Stimulated activated naive CD8-positive, alpha-beta T cell treated with anti-CD3 and anti-CD28 coated beads, Interleukin-15, amount 100 ng/mL, for 72 hours (primary cell): ENCODE measurements at places on chromosomes 7 and 10.

GRCh38 chr7:97752215-97752614 is 20.3 kb downstream of the TAC1 start:
- no peak for DNase-seq

DNA sequence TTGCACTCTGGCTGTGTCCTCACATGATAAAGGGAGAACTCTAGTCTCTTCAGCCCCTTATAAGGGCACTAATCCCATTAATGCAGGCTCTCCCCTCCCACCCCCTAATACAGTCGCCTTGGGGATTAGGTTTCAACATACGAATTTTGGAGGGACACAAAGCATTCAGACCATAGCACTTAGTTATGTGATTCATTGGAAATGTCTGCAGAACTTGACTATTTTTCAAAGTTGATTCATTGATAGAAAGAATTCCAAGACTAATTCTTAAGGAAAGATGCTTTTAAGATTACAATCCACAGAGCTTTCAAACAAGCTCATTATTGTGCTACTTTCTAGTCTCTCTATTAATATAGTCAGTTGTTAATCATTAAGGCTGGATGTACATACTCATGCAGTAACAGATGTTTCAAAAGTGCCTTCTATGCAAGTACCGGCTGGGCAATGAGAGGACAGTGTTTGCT is 85.3 kb upstream of the RPA3 start:
- no peak for DNase-seq

DNA sequence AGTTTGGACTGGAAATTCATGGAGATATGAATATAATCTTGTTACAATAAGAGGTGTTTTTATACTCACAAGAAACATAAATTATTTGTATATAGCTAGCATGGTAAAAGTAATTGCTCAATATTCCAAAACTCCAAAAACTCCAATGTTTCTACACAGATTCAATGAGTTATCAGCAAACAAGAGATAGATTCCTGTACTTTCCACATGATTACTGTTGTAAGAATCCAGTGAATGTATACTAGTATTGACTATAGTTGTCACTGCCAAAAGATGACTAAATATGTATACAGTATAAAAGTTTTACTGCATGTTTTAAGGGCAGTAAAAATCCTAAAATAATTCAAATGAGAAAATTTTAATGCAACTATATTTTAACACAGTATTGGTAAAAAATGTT is 10.7 kb downstream of the ATOH7 start:
- DNase-seq: no peak

GRCh38 chr10:110052916-110053315 is 45.1 kb downstream of the ADD3 start:
- no peak for DNase-seq

DNA sequence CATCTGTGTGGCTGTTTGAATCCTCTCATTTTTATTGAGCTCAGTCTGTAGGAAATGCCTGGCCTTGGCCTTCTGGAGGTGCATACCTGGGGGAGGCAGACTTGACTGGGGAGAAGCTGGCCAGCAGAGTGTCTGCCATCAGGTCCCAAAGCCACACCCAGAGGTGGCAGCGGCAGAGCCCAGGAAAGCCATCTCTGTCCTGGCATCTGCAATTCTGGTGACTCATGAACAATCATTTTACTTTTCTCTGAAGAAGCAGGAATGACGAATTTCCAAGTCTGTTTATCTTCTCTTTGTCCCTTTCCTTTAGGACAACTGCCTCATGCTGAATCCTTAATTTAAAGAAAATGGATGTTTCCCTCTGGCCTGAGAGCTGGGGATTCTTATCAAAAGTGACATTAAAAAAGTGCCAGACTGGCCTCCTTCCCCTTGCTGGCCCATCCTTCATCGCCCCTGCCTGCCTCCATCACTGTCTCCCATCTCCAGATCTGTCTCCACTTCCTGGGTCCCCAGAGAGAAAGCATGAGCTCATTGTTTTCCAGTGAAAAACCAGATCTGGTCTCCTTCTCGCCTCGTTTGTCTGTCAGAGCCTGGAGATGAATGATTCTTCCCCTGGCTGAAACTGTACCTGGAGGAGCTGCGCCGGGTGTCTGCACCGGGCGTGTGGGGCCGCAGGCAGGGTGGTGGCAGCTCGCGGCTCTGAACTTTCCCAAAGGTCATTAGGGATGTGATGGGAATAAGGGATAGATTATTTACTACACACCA is 124.5 kb downstream of the TMEM178B start:
- DNase-seq: no peak

- no peak for DNase-seq
Observed at GRCh38 chr10:62233356-62234076, 35.1 kb downstream of the RTKN2 start.

- no peak for DNase-seq
Observed at GRCh38 chr7:77202481-77202976, 2.9 kb upstream of the FGL2 start.

GRCh38 chr7:48515171-48515570 is 343.9 kb downstream of the ABCA13 start:
- no peak for DNase-seq

DNA sequence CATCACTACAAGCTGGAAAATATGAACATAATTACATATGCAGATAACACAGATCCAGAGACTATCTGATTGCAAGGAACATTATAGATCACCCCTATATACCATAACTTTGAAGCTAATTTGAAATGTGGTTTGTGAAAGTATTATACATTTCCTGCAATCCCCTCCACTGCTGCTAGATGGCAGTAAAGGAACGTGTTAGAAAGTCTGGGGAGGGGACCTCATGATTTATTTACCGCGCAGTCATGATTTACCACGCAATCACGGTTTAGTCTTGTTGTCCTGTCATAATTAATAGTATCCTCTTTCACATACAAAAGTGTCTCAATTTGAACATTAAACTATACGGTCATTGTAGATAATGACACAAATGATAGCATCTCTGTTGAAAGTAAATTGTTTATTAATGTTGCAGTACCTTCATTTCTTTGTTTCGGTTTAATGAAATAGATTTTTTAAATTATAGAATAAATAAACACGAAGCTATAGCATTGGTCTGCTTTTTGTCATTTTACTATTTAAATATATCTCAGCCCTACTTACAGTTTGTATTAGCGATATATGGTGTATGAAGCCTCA is 145.3 kb upstream of the PRSS1 start:
- DNase-seq: peak; percentile 37

DNA sequence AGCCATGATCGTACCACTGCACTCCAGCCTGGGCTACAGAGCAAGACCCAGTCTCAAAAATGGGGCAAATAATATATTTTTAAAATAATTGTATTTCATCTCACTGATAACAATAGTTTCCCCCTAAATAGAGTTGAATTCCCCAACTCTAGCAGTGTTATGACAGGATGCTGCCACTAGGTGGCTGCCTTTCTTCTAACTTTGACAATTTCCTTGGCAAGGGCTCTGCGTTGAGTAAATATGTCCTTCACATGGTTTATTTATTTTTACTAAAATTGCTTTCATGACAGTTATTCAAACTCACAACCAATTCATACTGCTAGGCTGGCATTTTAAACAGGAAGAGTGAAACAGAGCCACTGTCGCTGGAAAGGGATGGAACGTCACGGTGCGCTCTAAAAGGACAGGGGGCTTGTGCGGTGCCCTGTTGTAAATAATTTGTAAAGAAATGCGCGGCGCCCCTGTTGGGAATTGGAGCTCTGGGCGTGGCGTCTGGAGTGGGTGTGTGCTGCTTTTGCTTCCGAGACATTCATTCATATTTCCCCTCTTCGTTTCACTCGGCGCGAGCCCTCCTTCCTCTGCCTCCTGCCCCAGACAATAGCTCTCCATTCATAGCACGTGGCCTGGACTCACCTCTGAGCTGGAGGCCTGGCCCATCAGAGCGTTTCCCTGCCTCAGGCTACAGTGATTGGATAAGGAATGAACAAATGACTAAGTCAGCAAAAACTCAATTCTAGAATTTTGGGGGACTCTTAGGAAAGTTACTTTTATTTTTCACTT is 20.5 kb upstream of the PITRM1 start:
- DNase-seq: peak; percentile 31

- DNase-seq: no peak
Observed at GRCh38 chr7:105776068-105776790, 100.2 kb downstream of the ATXN7L1 start.
